ENCODE measurements at places on chromosomes 12 and 14.

GRCh38 chr14:72549026-72549425 lies 344.9 kb downstream of the DPF3 start:
- DNase-seq: no peak

DNA sequence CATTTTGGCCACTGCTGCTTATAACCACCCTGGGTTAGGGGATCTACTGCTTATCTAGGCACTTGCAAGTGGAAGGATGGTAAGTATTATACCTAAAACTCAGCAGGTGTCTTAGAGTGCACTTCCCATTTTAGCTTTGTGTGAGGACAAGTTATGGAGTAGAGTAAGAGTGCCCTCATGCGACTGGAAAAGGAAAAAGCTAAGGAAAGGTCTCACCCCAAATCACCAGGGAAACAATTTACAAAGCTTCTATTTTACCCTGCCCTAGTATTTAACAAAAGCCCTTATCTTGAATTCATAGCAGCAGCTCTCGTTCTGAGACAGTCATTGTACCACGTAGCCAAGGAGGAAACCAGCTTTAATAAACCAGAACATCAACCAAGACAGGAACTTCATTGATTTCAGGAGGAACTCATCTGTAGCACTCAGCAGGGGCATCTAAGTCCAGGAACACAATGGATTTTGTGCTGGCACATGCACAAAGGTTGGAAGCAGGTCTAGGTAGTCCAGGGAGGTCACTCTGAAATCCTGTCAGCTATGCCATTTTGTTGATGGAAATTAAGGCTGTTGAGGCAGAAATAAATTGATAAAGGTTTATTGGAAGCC lies 2.9 kb downstream of the RDH12 start:
- peak; percentile 55 for DNase-seq

DNA sequence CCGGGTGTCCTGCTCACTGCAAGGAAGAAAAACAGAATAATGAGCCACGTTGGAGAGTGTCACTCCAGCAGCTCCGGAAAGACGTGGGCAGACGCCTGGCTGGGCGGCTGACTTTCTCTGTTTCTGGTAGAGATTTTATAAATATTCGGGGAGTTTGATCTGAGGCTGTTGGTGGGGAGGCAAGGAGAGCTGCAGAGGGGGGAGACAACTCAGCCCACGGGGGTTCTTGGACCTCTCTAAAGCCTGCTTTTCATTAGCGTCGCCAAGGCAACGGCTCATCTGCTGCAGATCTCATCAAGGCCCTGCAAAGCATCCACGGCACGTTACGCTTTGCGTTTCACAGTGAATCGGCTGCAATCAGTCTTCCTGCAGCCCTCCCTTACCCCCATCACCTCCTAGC lies 207.2 kb downstream of the ZFP36L1 start:
- no peak for DNase-seq

DNA sequence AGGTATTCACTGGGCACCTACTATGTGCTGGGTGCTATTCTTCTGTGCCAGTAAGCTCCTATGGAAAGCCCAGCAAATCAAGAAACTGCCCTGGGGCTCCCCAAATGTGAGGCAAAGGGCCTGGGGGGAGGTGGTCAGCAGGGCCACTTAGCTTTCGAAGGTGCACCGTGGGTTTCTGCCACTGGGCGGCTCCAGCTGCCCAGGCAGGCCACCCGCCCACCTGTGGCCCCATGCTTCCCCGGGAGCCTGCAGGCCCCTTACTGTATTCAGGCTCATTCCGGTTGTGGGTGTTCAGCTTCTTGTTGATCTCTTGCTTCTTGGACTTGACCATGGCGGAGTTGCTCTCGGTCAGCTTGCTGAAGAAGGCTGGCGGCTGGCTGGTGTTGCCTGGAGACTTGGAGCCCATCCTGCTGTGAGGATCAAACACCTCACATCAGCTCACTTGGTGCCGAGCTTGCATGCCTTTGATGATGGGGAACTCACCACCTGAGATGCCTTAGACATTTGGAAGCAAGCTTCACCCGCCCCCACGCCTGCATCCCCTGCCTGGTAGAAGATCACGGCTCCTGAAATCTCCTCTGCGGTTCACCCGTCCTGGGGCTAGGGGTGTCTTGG lies 37.3 kb downstream of the RFLNA start:
- DNase-seq: no peak

- no peak for DNase-seq
Observed at GRCh38 chr12:89235189-89235993, 116.9 kb downstream of the DUSP6 start.

GRCh38 chr14:21317398-21317797 lies 37.5 kb downstream of the RPGRIP1 start:
- no peak for DNase-seq

GRCh38 chr14:24329736-24330135 lies 5.1 kb downstream of the ADCY4 start:
- no peak for DNase-seq

DNA sequence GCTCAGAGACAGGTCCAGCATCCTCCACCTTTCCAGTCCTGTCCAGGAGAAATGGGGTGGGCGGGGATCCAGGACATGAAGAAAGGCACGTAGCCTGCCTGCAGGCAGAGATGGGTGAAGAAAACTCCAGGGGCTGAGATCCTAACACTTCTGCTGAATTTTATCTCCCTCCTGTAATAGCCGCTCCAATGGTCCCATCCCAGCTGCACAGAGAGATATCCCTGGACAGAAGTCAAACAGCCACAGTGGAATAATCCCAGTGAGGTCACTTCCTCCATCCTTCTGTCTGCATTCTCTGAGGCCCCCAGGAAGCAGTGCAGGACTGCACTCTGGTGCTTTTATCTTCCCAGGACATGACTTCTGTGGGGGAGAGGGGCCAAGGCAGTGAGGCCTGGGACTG lies 26.3 kb downstream of the KRT18 start:
- DNase-seq: peak; percentile 57

- DNase-seq: peak; percentile 62
Observed at GRCh38 chr12:11652351-11653040, 3.0 kb downstream of the ETV6 start.

GRCh38 chr12:43316520-43316919 lies 235.5 kb downstream of the ADAMTS20 start:
- DNase-seq: no peak

DNA sequence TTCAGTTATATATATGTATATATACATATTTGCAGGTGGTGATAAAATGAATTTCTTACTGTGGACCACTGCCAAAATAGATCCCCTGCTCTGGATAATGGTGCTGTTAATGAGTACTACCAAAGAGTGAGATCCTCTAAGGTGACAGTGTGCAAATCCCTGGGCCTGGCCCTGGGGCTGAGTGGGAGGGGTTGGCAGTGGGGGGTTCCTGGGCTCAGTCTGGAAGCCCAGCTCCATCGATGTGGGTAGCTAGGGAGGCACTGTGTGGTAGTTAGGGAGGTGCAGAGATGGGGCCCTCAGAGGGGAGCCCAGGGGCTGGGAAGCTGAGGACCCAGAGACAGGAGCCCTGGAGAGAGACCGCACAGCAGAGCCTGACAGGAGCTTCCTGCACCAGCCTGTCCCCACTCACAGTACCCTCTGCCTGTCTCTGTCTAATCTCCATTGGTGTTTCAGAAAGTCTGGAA lies 9.1 kb downstream of the KRT8 start:
- no peak for DNase-seq

GRCh38 chr12:83052890-83053541 lies 366.3 kb downstream of the TMTC2 start:
- DNase-seq: no peak

- peak; percentile 30 for DNase-seq
Observed at GRCh38 chr14:25150401-25150800, 100.5 kb upstream of the STXBP6 start.

GRCh38 chr14:52874389-52874788 lies 76.5 kb downstream of the FERMT2 start:
- DNase-seq: no peak

- DNase-seq: peak; percentile 94
Observed at GRCh38 chr12:58067610-58068387, 126.4 kb downstream of the ATP23 start.

GRCh38 chr12:54649825-54650224 lies 1.7 kb upstream of the DCD start:
- no peak for DNase-seq

DNA sequence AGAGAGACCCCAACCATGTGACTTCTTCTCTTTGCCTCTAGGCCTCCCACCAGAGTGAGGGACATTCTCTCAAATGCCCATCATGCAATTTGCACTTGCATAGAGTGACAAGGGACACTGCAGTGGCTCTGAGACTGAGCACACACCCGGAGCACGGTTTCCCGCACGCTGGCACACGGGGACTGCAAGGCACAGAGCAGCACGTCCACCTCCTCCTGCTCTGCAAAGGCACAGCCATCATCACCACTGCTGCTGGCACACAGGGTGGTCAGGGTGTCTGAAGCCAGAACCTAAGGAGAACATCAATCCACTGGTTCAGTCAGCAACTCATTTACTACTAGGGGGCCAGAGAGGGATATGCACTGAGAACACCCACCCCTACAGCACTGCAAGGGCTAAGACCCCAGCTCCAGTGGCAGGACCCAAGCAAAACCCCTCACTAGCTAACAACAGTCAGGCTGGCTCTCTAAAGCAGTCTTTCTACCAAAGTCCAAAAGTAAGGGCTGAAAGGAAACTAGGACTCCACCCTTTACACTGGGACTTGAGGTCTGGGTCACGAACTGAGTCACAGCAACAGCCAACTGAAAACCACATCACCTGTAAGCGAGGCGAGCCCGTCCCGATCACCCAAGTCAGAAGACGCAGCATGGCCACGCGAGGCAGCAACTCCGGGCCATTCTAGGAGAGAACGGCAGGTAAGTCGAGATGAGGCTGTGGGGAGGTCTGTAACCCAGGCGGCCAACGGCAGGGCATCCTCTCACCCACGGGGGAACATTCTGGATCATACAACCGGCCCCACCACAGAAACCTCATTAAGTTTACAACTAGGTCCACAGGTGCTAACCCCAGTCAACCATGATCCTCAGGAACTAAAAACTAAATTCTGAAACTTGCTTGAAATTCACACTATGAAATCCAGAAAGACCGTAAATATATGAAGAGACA lies 37.9 kb downstream of the GCN1 start:
- DNase-seq: no peak

- peak; percentile 90 for DNase-seq
Observed at GRCh38 chr14:51283402-51284085, 43.5 kb downstream of the TMX1 start.

DNA sequence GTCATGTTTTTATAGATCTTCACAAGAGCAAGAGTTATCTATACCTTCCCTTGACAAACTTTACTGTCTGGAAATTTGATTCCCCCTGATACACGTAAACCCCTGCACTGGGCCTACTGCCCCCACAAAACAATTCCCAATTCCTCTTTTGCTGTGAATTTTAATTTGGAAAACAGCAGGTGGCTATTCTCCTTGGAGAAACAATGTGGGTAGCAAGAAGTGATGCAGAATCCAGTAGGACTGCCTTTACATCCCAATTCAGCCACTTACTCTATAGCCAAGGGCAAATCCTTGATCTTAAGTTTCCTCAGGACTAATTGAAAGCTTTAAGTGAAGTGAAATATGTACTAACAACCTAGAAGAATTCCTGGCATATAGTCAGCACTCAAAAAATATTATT lies 129.3 kb downstream of the ACSS3 start:
- DNase-seq: no peak

DNA sequence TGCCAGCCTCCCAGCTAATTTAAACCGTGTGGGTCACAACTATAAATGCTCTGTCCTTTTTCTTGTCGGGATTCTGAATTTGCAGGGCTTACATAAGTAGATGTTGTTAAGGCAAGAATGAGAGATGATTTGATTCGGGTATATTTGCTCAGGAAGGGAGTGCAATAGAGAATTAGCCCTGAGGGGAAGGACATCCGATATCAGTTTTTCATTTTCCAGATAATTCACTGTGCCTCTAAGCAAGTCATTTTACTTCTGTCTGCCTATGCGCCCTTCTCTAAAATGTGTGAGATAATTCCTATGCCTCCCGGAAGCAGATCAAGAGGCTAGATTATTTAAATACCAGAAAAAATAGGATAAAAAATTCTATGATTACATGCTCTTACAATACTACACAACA lies 300.5 kb downstream of the RMST start:
- no peak for DNase-seq

DNA sequence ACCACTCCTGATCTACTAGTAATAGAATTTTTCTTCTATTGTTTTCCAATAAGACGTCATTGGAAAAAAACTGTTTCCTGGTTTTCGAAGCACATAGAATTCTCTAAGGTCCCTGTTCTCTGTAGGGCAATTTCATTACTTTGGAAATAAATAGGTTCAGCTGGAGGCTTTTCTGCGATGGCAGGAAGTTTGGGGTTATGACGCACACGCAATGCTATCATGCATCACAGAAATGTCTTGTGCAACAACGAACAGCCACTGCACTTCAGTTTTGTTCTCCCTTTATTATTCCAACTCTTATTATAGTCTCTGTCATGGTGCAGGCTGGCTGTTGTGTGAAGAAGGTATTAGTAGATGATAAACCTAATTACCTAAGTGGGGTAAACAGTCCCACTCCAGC lies 59.0 kb downstream of the KCNK10 start:
- DNase-seq: no peak

- DNase-seq: no peak
Observed at GRCh38 chr12:56804169-56804568, 41.0 kb downstream of the HSD17B6 start.

DNA sequence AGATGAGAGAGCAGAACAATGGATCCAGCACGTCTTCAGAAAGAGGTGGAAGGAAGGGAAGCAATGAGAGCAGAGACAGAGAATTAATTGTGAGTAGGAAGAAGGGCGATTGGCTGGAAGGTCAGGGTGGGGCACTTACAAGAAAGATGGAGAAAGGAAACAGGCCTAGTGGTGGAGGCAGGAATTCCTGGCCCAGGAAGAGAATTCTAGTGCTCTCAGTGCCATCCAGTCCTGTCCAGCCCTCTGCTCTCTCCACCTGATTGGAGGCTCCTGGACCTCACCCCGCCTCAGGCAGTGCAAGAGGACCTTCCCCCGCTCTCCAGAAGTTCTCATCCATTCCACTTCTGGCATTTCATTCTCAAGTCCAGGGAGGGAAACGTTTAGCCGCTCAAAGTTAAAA lies 43.0 kb downstream of the NGB start:
- DNase-seq: no peak

DNA sequence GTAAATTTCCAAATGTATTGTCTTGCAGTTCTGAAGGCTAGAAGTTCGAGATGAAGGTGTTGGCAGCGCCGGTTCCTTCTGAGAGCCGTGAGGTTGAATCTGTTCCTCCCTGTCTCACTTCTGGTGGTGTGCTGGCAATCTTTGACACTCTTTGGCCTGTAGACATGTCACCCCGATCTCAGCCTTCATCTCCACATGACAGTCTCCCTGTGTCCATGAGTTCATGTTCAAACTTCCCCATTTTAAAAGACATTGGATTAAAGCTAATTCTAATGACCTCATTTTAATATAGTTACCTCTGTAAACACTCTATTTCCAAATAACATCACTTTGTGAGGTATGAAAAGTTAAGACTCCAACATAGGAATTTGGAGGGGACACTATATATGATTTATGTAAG lies 4.1 kb upstream of the RBM19 start:
- no peak for DNase-seq

- no peak for DNase-seq
Observed at GRCh38 chr12:39300799-39301198, 142.1 kb downstream of the KIF21A start.

GRCh38 chr12:109358154-109358869 lies 10.6 kb downstream of the MYO1H start:
- DNase-seq: no peak

GRCh38 chr14:21494902-21495762 lies 16.0 kb downstream of the METTL3 start:
- DNase-seq: peak; percentile 41

- DNase-seq: peak; percentile 83
Observed at GRCh38 chr12:2998789-2999264, 39.6 kb downstream of the TEAD4 start.

GRCh38 chr12:89494411-89495231 lies 30.0 kb downstream of the GALNT4 start:
- DNase-seq: peak; percentile 39

Data from EL (cell line).